Activated naive CD4-positive, alpha-beta T cell treated with Interleukin-2 at 50 U/mL for 16 hours (primary cell): ENCODE measurements at places on chromosomes 1 and 21.

GRCh38 chr21:23445307-23445706, 2162.0 kb downstream of the MRPL39 start:
- no peak for DNase-seq

- DNase-seq, result no peak
Measured at GRCh38 chr1:219105893-219106292, 67.8 kb upstream of the LYPLAL1 start.

- no peak for DNase-seq
Measured at GRCh38 chr1:67004176-67004575, 49.8 kb downstream of the SLC35D1 start.

DNA sequence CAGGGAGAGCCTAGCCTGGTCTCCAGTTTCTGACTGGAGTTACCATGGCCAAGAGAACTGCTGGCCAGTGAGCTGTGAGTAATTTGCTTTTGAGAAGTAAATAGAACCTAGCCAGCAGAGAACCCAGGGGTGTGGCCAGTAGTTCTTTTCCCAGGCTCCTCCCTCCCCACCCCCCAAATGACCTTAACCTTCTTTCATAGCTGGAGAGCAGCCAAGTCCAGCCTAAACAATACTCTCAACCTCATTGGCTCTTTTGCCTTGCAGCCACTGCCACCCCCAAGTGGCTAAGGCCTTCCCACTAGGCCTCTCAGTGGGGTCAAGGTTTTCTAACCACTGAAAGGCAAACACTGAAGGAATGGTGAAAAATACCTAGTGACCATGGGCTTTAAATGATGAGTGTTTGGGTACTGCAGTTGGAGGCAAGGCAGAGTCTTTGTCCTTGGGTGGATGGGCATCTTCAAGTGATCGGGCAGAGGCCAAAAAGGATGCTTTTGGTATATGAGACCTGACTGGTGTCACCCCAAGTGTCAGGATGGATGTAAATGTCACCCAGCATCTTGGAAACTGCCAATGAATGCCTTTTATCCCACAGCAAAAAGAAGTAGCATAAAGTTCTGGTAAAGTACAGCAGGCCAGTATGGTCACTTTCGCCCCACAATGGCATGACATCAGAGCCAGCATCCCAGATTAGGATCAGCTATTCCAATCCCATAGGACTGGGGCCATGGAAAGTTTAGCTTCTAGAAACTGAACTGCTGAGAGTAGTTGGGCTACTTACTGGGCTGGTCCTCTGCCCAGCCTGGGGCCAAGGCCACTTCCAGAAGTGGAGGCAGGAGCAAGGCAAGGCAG, 3.5 kb upstream of the PIGV start:
- DNase-seq, result no peak

DNA sequence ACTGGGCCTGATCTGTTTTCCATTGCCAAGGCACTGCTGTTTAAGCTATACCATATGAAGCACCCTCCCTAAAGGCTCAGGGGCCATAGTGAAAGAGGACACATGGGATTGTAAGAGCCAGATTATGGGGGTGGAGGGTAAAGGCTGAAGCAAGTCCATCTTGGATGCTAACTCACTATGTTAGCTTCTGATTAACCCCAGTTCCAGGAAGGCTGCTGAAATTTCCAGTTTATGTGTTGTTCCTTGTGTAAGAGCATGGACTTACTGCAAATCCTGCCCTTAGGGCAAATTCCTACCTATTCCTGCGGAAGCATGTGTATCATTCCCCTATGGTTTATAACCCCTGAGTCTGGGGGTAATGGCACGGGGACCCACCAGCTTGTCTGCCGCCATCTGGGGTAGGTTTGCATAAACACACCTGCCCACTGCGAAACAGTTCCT, 91.8 kb upstream of the SERBP1 start:
- no peak for DNase-seq

- no peak for DNase-seq
Measured at GRCh38 chr1:7613106-7613850, 157.8 kb upstream of the VAMP3 start.

- no peak for DNase-seq
Measured at GRCh38 chr1:47436979-47437446, 831 bp upstream of the FOXD2 start.

DNA sequence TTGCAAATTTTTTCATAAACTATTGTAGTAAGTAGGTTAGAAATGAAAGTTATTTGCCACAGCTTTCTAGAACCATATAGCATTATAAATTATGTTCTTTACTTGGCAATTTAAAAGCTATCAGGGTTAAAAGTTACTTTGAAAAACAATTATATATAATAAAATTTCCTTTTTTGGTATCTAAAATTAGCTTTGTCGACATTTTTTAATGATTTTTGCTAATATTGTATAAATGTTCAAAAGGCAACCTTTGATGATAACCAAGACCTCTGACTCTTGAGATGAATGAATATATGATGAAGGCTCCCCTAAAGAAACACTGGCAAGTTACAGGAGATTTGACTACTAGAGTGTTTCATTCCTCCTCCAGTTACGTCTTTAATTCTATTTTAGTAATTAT, 121.2 kb downstream of the CDC42BPA start:
- no peak for DNase-seq

GRCh38 chr1:235513495-235514366, 9.5 kb upstream of the B3GALNT2 start:
- DNase-seq, result peak; percentile 8

GRCh38 chr1:224223819-224224714, 41.0 kb downstream of the DEGS1 start:
- DNase-seq, result no peak

- DNase-seq, result peak; percentile 62
Measured at GRCh38 chr1:201468844-201469644, at the start of gene PHLDA3. TSS of gene PHLDA3 (minus strand) at chr1:201469188. CDS start at chr1:201468786, 402 bp downstream.

GRCh38 chr1:248576260-248576980, 1.9 kb upstream of the OR2T34 start:
- no peak for DNase-seq

DNA sequence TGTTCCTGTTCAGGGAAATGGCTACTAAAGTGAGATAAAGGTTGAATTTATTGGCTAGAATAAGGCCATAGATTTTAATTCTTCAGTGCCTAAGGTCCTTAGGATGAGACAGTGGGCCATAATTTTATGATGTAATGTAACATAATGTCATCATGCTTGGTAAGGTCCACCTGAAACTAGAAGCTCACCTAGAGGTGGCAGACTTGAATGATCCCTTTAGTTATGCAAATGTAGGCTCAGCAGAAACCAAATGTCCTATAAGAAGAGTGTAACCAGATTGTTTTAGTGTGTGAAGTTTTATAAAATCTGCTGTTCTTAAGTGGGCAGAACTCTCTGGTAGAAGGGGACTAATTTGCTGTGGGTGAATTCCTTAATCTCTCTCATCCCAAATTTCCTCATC, 13.5 kb upstream of the SETDB1 start:
- DNase-seq, result no peak

DNA sequence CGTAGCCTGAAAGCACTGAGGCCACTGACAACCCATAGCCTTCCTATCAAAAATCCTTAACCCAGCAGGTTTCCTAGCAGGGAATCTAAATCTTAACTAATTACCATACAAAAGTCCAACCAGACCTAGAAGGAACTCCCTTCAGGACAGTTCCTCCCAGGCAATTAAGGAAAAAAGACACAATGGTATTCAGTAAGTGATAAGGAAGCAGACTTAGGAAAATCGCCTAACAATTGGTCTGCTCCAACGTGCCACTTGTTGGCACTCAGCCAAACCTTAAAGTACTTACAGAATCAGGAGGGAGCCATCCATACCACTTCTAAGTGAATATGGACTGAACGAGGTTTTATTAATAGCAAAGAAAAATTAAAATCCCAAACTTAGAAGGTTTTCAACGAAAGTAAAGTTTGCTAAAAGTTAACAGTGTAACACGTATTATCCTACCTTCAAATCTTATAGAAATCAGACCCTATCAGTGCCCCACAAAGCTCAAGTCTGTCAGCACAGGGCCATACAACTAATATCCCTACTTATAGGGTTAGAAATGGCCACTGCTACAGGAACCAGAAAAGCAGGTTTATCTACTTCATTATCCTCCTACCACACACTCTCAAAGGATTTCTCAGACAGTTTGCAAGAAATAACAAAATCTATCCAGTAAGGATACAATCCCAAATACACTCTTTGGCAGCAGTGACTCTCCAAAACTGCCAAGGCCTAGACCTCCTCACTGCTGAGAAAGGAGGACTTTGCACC, 29.0 kb downstream of the SPATA6 start:
- DNase-seq, result no peak

- no peak for DNase-seq
Measured at GRCh38 chr1:68777851-68778250, 281.0 kb upstream of the DEPDC1 start.

- no peak for DNase-seq
Measured at GRCh38 chr1:204564835-204565234, 48.6 kb downstream of the MDM4 start.

DNA sequence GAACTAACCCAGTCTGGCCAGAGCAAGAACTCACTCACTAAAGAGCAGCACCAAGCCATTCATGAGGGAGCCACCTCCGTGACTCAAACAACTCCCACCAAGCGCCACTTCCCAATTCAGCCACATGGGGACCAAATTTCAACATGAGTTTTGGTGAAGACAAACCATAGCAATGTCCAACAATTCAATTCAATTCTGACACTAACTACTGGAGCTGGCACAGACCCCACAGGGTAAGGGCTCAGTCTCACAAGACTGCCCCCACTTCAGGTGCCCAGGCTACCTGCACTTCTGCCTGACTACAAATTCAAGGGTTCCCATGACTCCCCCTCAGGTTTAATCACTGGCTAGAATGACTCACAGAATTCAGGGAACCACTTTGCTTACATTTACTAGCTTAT, 48.8 kb upstream of the RAP1A start:
- peak; percentile 43 for DNase-seq

DNA sequence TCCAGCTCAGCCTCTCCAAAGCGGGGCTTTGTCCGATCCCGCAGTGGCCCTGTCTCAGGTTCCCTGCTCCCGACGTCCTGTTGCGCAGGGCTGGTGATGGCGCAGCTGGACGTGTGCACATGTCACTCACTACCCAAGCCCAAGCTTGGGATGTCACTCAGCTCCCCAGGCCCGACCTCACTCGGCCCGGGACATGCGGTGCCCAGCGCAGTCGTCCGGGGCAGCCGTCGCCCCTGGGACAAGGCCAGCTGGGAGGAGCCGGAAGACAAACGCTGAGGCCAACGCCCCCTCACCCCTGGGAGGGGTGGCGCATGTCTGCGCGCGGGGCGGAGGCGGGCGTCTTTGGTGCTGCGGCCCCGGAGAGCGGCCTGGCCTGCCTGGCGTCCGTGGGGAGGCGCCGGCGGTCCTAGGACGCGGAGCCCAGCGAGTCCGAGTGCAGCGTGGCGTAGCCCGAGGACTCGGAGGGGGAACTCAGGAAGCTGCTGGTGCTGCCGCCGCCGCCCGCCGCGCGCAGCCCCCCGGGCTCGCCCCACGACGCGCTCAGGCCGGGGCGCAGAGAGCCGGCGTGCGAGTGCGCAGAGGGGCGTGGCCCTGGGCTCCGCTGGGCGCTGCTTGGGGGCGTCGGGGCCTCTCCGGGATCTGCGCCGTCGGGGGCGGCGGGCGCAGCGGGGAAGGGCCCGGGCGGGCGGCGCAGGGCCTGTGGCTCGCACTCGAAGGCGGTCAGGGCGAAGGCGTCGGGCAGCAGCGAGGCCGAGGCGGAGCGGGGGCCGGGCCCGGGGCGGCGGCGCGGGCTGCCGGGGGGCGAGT, 5.2 kb downstream of the HES3 start:
- DNase-seq, result no peak

DNA sequence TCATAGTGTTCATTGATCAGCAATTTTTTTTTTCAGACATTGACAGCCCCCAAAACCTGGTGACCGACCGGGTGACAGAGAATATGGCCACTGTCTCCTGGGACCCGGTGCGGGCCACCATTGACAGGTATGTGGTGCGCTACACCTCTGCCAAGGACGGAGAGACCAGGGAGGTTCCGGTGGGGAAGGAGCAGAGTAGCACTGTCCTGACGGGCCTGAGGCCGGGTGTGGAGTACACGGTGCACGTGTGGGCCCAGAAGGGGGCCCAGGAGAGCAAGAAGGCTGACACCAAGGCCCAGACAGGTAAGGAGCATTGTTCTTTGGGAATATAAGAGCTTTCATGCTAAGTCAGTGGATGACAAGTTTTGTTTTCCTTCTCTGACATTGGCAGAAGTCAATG, 49.3 kb downstream of the TNN start:
- no peak for DNase-seq

DNA sequence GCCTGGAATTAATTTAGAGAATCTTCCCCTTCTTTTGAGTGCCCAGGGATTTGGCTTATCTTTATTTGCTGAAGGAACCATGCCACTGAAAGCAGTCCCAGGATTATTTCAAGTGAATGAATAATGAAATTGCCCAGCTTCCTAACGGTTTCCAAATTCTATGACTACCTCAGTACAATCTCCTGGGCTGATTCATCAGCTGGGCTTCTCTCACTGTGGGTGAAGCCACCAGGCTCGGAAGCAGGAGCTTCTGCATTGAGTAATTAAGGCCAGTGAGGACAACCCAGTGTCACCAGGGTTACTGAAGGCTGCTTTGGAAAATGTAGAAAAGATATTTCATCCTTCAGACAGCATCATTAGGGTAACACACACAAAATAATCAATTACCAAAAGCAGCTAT, 169.8 kb downstream of the DAB1 start:
- DNase-seq, result no peak

DNA sequence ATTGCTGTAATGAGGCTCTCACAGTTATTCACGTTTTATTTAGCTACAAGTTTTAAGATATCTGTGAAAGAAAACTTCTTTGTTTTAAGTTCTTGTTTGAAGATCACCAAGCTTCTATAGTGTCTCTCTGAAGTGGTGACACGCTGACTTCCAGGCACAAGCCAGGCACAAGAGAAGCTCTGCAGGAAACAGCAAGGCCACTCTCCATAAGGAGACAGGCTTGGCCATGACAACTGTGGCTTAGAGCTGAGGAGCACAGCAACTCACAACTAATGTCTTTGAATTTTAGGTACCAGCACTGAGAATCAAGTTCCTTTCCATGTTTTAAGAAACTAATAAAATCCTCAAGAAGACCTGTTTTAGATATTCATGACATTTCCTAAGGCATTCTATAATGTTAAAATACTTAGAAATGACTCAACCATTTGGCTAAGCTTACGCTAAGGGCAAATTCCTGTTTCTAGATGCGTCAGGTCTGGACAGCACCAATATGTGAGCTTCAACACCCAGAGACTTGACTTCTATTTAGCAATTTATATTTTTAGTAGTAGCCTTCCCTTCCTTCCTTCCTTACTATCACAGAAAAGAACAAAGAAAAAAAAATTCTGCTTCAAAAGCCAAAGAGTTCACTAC, 40.2 kb downstream of the APP start:
- DNase-seq, result no peak

- no peak for DNase-seq
Measured at GRCh38 chr1:57348921-57349320, 74.9 kb downstream of the DAB1 start.

GRCh38 chr1:176897350-176898236, 266.9 kb downstream of the ASTN1 start:
- peak; percentile 8 for DNase-seq

DNA sequence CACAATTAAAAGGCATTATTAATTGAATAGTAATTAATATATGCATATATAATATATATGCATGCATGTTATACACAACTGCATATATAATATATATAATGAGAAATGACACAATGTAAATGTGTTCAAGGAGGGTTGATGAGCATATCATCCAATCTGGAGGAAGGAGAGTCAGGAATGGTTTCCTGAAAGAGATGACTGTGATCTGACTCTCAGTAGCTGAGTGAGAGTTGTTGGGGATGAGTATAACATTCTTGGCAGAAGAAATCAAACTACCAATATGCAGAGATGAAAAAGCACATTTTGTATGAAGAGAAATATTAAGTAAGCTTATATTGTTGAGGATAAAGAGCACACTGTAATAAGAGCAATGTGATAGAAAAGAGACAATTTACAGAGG, 37.3 kb downstream of the F13B start:
- no peak for DNase-seq
